Gastroesophageal sphincter (tissue), 4 donors: ENCODE measurements at places on chromosomes 5 and 9. TPM values are rescaled to one million over a fixed set of nuclear protein-coding genes. Genes with fewer than 3 reads are reported as not detected.

Gene MYOZ3
- total RNA-seq: not detected

Gene CLTB
- total RNA-seq: 232 TPM

DNA sequence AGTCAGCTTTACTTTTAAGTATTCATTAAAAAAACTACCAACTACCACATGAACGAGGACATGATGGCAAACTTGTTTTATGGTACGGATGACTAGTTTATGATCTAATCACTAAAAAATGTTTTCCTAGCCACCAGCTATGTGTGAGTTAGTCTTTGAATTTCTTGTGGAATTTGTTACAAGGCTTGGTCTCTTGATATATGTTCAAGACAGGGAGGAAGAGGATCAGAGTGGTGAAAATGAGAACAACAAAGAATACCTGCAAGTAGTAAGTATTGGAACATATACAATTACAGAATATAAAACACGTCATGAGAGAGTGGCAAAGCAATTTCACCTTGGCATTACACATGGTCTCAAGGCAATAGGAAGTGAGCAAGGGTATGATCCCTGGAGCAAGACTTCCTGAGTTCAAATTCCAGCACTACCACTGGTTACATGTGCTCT lies 548.6 kb upstream of the TLE4 start:
- no peak for ATAC-seq

- no peak for ATAC-seq
These were observed 149.1 kb downstream of the ADAMTS6 start for GRCh38 chr5:65332591-65332990.

DNA sequence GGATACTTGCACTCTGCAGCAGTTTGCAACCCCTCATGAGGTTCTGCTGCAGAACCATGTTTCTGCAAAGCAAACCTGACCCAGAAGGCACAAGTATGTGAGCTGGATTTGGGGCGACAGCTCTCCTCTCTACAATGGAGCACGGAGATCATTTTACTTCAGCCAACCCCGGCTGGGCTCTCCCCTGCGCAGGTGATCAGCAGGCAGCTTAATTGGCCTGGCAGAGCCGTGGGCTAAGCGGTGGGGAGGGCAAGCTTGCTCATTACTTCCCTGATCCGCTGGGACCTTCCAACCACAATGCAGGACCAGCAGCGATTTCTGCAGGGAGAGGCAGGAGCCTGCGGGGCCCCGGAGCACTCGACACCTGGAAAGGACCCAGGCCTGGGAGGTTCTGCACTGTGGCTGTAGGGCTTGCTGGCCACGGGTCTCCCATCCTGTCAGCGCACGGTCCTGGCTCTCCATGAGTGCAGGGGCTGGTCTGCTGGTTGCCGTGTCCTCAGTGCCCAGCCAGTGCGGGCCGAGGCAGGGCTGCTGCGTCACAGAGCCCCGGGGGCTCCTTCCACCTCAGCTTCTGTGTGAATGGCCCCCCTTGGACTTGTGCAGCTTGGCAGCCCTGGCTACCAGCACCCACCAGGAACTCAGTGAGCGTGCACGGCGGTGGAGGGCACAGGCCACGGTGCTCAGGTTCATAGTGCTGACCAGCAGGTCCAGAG lies 51.8 kb upstream of the RAPGEF1 start:
- ATAC-seq: no peak

DNA sequence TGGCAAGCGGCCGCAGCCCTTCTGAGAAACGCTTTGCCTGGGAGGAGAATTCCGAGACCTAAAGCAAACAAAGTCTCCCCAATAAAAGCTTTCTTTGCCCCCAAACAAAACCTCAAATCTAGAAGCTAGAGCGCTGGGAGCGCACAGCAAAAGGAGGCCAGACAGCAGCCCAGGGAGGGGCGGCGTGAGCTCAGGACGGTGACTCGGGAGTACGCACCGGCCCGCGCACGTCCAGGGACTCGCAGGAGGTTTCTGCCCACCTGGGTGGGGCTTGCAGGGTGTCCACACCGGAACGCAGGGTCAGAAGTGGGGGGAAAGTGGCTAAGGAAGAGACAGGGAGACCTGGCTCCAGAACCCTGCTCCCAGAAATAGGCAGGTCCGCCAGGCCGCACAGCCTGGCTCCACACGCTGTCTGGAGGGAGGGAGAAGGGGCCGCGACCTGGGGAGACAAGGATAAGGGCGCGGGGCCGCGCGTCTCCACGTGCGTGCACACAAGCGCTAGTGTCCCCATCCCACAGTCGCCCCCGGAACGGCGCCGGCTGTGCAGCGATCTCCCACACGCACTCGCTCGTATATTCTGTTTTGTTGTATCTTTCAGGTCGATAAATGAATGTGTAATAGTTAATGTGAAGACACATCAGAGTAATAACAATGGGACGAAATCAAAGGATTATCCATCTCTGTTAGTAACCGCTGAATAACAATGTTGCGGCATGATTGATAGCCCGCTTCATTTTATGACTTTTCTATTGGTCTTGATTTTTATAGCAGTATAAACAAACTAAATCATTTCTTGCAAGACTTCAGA lies 2.3 kb upstream of the OTP start:
- no peak for ATAC-seq
